ENCODE measurements at places on chromosomes 3 and 15.

DNA sequence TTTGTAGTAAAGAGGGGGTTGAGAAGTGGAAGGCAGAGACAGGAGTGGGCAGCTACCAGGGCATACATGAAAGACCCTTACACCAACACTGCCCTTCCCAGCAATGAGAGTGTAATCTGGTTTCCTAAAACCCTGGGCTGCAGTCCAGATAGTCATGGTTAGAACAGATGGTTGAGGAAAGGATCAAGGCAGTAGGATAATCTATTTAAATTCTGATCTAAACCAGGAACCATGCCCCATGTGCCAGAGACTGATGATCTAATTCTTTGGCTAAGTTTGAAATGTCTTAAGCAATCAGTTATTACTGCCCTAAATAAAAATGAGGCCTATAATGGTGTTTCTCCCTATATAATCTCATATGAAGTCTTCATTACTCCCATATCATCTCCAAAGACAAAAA, 59.6 kb downstream of the PRTG start:
- DNase-seq: no peak

GRCh38 chr3:94524102-94524919, 461.4 kb downstream of the NSUN3 start:
- no peak for DNase-seq

GRCh38 chr3:120095226-120095978, 1.2 kb upstream of the GSK3B start:
- DNase-seq: peak; percentile 90

DNA sequence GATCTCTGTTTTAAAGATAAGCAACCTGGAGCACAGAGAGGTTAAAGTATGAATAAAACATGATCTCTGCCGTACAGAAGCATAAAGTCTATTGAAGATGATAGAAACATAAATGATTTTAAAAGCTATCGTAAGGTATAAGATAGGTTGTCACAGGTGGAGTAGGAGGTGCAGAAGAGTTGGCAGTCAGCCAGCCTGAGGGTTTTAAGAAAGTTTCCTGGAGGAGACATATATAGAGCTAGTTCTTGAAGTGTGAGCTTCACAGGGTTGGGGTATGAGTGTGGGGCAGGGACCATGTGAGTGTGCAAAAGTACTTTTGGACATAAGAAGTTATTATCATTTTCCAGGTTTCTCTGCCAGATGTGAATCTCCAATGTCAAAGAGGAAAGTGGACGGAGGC, 3.9 kb upstream of the FGF12 start:
- DNase-seq: no peak

- DNase-seq: no peak
Observed at GRCh38 chr3:138254216-138254615, 67.1 kb downstream of the ARMC8 start.

DNA sequence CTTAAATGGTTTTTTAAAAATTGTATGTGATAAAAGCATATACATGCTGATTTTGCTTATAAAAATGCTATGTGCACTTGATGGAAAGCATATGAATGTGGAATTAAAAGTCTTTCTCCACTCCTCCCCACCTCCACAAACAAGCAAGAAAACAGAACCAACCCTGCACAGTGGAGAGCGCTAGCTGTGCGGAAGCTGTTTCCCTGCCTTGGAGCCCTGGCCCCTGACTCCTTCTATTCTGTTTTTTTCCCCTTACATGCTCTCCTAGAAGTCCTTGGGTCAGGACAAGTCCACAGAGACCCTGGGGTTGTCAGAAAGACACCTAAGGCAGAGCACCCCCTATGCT, 64.2 kb downstream of the BOC start:
- no peak for DNase-seq

GRCh38 chr3:119945291-119945690, 149.0 kb downstream of the GSK3B start:
- DNase-seq: no peak

DNA sequence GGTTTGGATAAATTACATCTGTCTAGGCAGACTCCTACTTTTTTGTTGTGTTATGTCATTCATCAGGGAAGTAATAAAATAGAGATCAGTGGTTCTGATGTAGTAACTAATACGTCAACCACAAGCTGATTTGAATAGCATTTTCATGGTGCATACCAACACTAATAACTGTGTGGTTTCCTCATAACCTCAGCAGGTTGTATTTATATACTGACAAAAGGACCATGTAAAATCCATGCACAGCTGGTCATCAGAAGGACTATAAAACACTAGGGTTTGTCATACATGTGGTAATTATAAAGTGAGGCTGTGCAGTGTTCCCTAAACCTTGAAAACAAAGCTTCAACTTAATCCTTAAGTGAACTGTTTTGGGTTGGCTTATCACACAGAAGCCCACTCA, 216.8 kb upstream of the RBMS3 start:
- no peak for DNase-seq

DNA sequence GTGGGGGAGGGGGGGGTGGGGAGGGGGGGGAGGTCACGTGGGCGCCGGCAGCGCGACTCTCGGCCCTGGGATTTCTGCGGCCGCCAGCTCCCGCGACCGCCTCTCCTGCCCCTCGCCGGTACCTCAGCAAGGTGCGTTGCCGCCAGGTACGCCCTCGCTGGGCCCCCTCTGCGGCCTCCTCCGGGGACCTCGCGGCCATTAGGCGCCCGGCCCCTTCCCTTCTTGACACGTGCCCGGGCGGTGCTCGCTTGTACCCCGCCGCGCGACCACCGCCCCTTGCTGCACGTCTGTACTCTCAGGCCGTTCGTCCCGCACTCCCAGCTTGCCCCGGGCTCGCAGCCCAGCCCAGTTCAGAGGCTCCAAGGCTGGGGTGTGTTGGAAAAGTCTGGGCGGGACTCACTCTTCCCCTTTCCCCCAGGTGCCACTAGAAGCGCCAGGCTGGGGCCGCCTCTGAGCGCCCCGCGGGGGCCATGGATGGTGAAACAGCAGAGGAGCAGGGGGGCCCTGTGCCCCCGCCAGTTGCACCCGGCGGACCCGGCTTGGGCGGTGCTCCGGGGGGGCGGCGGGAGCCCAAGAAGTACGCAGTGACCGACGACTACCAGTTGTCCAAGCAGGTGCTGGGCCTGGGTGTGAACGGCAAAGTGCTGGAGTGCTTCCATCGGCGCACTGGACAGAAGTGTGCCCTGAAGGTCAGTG, at the start of gene MAPKAPK3:
MAPKAPK3 (plus strand) TSS at position 56 of the 696 bp plus-strand sequence; CDS start at position 471, 415 bp downstream.
- peak; percentile 54 for DNase-seq

GRCh38 chr3:128549283-128550112, 56.5 kb upstream of the GATA2 start:
- DNase-seq: no peak

GRCh38 chr3:184384342-184384741, 4.5 kb downstream of the CHRD start:
- no peak for DNase-seq

DNA sequence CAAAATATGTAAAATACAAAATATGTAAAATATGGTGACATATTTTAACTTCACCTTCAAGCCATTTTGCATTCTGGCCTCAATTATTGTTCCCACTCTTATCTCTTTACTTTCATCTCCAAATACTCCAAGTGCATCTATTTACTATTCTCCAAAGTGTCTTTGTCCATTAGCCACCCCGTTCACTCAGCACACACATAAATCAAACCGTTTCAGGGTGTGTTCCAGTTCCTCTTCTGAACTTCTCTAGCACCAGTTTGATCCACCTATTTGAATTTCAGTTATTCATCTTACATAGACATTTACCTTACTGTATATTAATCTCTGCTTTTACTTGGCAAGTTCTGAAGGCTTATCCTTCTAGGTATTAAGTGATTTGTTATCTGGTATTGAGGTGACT, 45.1 kb downstream of the SGO1 start:
- DNase-seq: no peak

GRCh38 chr3:77191640-77192039, 151.7 kb downstream of the ROBO2 start:
- DNase-seq: no peak

GRCh38 chr3:84601303-84601702, 357.5 kb upstream of the CADM2 start:
- DNase-seq: no peak

DNA sequence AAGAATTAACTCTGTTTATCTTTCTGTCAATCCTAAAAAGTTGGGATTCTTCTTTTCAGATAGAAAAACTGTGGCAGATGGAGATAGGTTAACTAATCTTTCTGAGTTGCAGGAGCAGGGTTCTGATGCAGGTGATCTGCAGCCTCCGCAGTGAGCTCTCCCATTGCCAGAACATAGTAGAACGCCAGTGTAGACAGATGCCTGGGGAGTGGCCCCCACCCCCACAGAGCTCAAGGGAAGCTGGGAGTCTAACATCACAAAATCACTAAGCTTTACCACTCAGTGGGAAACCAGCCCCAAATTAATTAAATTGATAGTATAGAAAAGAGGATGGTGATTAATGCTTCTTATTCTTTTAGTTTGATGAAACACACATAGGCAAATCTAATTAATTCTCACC, 295.0 kb upstream of the ATP10A start:
- no peak for DNase-seq

- DNase-seq: no peak
Observed at GRCh38 chr15:60370105-60370868, 27.5 kb downstream of the ANXA2 start.

- DNase-seq: no peak
Observed at GRCh38 chr3:13207578-13207922, 134.3 kb upstream of the IQSEC1 start.

DNA sequence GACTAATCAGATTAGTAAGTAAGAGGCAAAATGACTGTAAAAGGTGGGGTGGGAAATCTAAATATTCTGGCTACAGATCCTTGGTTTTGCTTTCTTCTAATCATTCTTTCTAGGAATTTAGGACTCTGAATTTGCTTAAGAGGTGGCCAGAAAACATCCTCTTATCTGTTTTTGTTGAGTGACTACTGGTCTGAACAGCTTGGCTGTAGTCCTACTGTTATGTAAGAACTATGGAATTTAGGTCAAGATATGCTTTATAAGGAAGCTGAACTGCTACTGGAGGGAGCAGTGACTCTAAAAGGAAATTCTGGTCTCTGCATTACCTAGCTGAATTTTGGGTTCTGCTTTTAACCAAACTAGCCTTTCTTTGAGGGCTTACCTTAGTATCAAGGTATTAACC, 33.5 kb upstream of the CSPG5 start:
- DNase-seq: no peak

DNA sequence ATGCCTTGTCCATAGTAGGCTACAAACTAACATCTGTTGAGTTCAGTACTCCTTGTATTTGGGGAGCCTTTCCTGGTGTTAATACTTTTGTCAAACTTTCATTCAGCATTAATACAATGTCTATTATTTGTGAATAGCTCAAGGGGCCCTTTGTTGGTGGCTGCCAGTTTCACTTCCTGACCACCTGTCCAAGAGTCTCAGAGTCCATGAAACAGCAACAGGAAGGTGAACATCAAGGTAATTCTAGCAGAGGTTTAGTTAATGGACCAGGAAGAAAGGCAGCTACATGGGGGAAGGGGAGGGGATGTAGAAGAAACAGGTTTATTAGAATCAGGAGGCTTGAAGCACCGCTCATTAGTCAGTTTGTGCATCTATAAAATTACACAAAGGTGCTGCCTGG, 386.9 kb downstream of the PDCD6IP start:
- no peak for DNase-seq

DNA sequence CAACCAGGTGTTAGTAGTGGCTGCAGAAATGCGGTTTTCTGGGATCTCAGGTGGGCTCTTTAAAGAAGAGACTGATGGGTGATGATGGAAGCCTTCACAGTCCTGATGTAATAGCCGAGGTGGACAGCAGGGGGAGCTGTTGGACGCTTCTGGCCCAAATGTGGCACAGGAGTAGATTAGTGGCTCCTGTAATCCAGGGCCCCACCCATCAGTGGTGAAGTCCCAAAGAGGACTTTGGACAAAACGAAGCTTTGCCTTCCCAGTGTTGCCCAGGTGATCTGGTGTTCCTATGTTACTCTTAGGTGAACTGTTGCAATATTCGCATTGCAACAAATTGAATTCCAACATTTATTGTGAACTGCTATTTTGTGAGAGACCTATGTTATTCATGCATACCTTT, 31.8 kb upstream of the MYZAP start:
- peak; percentile 65 for DNase-seq

DNA sequence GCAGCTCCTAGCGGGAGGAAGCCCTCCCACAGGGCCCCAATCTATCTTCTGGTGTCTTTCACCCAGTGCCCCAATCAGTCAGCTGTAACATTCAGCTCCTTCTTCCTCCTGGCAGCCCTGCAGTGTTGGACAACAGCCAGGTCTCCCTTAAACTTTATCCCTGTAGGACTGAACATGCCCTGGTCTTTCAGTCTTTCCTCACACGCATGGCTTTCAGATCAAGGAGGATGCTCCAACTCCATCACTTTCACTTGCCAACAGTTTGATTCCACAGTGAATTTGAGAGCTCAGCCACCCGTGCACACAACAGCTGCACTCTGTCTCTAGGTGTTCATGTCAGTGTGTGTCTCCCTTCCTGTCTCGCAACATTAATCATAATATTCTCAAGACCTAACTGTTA, 28.5 kb upstream of the LRRC34 start:
- no peak for DNase-seq

DNA sequence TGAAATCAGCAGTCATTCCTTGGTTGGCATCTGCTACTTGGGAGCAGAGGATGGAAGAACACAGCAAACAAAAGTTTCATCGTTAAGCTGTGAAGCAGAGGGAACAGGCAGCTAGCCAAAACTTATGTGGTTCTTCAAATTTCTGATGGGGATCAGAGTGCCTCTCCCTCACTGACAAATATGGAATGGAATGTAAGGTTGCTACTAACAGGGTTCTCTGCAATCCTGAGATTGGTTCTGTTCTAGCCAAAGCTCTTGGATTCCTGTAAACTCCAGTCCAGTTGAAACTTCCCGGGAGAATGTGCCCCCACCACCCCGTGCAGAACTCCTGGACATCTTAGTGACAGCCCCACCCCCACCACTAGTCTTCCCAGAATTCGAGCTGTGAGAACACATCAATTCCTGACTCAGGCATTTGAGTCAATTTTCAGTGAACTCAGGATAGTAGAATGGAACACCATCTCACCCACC, 55.9 kb upstream of the PHLDB2 start:
- DNase-seq: no peak

GRCh38 chr15:49421991-49422390, 1.1 kb upstream of the FGF7 start:
- DNase-seq: peak; percentile 36

DNA sequence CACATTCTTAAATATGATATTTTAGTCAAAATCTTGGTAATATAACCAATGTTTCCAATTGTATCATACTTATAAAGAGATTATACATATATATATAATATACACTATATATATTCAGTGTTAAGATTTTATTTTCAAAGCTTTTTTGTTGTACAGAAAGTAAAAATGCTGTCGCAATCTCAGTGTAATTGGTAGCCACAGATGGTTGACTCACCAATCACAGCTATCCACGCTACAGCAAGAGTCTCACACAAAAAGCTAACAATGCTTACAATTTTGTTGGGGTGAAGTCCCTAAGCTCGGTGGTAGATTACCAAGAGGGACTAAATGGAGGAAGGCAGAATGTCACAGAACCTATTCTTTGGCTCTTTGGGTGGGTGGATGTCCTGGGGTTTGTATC, 16.9 kb upstream of the CFAP161 start:
- DNase-seq: no peak

Measured in stimulated activated naive CD8-positive, alpha-beta T cell treated with anti-CD3 and anti-CD28 coated beads, Interleukin-15, amount 100 ng/mL, for 72 hours (primary cell).